ENCODE measurements at places on chromosomes 3 and 15.

DNA sequence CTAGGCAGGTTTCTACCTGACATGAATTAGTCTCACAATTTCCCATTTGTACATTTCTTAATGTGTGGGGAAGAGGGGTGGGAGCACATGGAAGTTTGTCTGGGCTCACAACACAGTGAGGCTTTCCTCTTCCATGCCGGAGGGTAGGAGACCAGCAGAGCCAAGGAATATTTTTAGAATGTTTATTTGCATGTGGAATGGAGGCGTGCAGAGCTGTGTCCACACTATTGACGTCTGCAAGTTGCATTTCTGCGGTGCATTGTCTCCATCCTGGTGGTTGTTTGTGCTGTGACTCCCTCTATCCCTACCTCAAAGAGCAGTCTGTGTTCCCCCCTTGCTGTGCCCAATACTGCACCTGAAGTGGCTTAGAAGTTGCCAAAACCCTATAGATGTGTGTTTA is 103.1 kb upstream of the LRTM1 start:
- DNase-seq = no peak

GRCh38 chr3:14889205-14889604 is 58.2 kb upstream of the NR2C2 start:
- DNase-seq = no peak

GRCh38 chr3:50913260-50913659 is 238.5 kb downstream of the DOCK3 start:
- no peak for DNase-seq

- DNase-seq = peak; percentile 59
These were observed at the start of gene GATA2 for GRCh38 chr3:128492671-128493569. TSS of gene GATA2 (minus strand) at chr3:128493201. CDS start at chr3:128487031, 6,170 bp downstream.

DNA sequence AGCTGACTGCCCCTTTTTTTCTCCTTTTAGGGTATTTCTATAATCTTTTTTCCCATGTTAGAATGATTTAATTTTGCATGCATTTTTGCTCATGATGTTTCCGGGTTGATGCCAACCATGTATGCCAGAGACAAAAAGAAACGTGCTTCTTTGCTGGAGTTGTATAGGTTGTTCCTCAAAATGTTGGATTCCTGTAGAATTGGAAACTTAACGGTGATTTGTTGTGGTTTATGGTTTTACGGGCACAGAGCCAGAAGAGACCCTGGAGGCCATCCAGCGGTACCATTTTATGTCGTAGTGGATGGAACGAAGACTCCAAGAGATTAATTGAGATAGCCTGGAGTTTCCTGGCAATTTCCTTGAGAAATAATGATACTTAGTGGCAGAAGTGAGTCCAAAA is 481.5 kb upstream of the RGMA start:
- no peak for DNase-seq

DNA sequence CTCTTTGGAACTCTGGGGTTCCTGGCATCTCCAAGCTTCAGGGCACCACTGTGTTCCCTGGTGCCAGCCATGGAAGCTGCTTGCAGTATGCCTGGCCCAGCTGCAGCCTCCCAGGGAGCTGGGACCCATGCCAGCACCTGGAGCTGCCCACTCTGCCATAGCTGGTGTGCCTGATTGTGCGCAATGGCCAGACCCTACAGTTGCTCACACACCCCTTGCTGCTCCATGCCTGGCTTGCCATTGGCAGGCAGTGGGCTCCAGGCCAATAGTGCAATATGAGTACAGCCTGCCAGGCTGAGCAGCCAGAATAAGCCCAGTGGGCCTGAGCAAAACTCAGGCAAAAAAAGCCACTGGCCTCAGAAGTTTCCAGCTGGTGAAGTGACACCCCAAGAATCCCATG is 43.8 kb upstream of the LRRFIP2 start:
- no peak for DNase-seq

DNA sequence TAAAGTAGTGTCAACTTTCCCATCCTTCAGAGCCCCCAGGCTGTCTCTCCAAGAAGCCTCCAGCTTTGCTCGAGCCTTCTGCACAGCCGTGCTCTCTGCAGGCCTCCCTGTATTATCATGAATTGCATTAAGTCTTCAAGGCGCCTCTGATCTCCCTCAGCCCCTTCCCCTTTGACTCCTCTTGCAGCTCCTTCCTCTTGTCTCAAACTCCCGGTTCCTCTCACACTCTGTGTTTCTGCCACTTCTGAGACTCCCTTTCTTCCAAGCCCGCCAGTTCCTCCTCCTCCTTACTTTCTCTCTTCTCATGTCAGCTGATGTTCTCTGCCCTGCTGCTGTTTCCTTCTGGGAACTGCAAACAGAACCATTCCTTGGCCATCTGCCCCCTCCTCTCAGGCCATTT is 418.8 kb downstream of the EPHB1 start:
- DNase-seq = no peak

GRCh38 chr3:27653803-27654558 is 68.1 kb downstream of the EOMES start:
- DNase-seq = no peak

DNA sequence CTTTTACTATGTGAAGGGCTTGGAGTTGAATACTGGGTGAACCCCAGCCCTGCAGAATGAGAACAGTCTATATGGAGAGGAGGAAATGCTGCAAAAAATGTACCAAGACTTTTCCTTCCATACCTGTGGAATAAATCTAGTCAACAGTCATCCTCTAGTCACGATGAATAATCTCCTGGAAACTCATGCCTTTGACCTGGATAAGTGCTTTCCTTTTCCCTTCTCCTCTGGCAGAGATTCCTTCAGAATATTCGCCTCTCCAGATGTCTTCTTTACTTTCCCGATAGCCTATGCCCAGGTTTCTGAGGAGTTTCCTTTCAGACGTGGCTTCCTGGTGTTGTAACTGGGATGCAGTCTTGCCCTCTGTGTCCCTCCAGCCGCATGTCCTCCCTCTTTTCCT is 28.1 kb downstream of the CCNL1 start:
- DNase-seq = no peak

Data from WERI-Rb-1 (cell line).